ENCODE measurements at places on chromosomes 16 and 17. TPM values are rescaled to one million over a fixed set of nuclear protein-coding genes. Genes with fewer than 3 reads are reported as not detected.

GDPD1 gene
- total RNA-seq = 6.2 TPM

CMTM2 gene
- not detected for total RNA-seq

TBC1D3H gene
- total RNA-seq = not detected

HASPIN gene
- total RNA-seq = 0.15 TPM

CFAP52 gene
- 4.2 TPM for total RNA-seq

AOC3 gene
- total RNA-seq = 85.8 TPM

MTHFSD gene
- total RNA-seq = 18.4 TPM

SULT1A2 gene
- 0.27 TPM for total RNA-seq

CD300LF gene
- not detected for total RNA-seq

PPP1R27 gene
- not detected for total RNA-seq

ZSCAN10 gene
- total RNA-seq = not detected

PCGF2 gene
- 13.0 TPM for total RNA-seq

PDILT gene
- total RNA-seq = not detected

RUNDC3A gene
- total RNA-seq = 1.5 TPM

EFCAB5 gene
- total RNA-seq = 2.8 TPM

TBX21 gene
- 1.1 TPM for total RNA-seq

NPIPB6 gene
- total RNA-seq = not detected

GRCh38 chr16:67661101-67661761 lies 471 bp downstream of the PARD6A start:
- ATAC-seq = no peak

- peak; percentile 66 for ATAC-seq
Measured at GRCh38 chr17:38444151-38444550, 15.9 kb downstream of the ARHGAP23 start.

DNA sequence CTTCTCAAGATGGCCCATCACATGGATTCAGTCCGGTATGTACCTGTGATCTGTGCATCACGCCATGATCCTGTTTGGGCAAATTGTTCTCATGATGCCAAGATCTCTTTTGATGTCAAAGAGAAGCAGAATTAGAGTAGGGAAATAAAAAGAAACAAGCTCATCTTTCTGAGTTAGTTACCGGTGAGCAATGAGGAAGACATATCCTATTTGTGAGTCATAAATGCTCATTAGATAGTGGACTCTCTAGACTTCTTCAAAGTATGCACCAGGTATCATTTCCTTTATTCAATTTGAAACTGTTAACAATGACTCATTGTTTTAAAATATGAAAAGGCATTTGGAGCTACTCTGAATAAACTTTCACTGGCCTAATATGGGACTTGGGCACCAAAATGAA lies 8.0 kb upstream of the KRTAP4-12 start:
- no peak for ATAC-seq

GRCh38 chr16:7361416-7362129 lies 28.9 kb downstream of the RBFOX1 start:
- ATAC-seq = no peak

DNA sequence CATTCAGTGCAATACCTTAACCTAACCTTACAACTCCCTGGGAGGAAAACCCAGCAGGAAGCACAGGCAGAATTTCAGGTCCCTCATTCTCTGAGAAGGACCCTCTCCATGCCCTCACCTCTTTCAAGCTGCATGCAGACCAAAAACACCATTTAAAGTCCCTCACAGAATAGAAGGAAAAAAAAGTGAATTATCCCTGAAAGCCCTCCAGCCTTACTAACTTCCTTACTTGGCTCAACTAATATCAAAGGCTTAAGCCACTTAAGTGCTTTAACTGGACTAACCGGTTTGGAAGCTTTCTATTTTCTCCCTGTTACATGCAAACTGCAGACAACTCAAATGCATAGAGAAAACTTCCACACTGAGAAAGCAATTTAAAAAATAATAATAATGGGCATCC lies 60.5 kb downstream of the ADAMTS18 start:
- ATAC-seq = no peak

- no peak for ATAC-seq
Measured at GRCh38 chr17:73586275-73586832, 57.9 kb downstream of the SDK2 start.

GRCh38 chr16:3112058-3112880 lies at the start of gene ZNF205:
Gene ZNF205 (plus strand): TSS chr16:3112586. CDS start chr16:3113431, 845 bp downstream.
- ATAC-seq = peak; percentile 89

DNA sequence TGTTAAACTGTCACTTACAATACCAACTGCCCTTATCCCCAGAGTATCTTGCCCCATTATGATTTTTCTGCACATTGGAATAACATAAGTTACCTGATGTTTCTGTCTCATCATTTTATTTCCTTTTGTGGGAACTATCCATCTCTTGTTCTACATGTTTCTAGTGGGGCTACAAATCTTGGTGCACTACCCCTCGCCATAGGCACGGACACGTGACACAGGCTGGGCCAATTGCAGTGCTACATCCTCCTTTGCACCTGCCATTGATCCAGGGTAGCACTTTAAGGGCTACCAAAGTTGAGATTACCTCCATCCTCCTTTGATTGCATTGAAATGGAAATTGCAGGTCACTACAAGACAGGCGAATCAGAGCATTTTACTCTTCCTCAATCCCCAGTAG lies 14.2 kb upstream of the SYT17 start:
- ATAC-seq = no peak

DNA sequence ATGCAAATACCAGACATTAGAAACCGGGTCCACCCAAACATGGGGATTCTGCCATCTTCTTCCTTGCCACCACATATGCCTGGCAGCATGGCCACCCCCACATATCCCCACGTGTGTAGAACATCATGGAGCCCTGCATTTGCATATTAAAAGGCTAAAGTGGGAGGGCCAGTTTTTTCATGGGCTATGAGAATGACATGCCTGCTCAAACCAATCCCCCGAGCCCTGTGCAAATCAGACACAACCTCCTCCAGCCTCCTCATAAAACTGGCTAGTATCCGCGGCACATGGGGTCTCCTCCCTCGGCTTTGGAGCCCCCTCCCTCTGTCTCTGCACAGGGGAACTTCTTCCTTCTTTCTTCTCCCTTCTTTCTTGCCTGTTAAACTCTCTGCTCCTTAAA lies 174.9 kb upstream of the WSCD1 start:
- ATAC-seq = no peak

DNA sequence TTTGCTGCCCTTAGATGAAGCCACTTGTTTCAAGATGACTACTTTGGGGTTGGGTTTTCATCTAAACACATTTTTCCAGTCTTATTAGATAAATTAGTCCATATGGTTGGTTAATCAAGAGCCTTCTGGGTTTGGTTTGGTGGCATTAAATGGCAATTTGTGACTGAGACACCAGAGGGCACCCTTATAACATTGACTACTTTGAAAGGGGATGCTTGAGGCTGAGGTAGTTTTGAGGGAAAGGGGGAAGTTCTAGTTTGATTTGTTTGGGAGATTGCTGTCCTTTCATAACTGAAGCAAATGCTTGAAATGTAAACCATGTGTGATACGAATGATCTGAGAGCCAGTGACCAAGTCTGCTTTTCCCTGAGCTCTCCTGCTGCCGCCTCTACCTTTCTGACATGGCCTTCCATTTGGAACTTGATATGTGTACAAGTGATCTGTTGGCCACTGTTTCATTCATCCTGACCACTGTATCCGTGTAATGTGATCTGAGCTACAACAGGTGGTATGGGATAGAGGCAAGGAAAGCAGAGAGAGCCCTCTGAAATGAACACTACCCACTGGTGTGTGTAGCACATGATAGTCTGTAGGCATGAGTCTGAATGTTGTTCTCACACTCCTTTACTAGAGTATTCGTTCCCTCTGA lies 5.8 kb upstream of the RARA start:
- peak; percentile 39 for ATAC-seq

GRCh38 chr16:52547834-52548215 lies 882 bp upstream of the TOX3 start:
- ATAC-seq = no peak

- no peak for ATAC-seq
Measured at GRCh38 chr16:86996081-86996480, 321.1 kb downstream of the C16orf95 start.

DNA sequence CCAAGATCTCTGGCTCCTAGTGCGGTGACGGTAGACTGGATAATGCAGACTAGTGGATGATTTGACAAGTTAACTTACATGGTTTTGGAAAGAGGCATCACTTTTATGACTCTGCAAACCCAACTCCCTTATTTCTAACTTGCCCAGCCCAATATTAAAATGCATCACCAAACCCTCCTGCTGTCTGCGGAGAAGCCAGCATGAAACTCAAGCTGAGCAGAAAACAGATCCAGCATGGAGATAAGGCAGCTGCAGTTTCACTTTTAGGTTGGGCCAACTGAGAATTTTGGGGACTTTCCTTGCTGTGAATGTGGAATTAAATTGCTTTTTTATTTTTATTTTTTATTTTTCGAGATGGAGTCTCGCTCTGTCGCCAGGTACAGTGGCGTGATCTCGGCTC lies 27.8 kb downstream of the CDH1 start:
- no peak for ATAC-seq

DNA sequence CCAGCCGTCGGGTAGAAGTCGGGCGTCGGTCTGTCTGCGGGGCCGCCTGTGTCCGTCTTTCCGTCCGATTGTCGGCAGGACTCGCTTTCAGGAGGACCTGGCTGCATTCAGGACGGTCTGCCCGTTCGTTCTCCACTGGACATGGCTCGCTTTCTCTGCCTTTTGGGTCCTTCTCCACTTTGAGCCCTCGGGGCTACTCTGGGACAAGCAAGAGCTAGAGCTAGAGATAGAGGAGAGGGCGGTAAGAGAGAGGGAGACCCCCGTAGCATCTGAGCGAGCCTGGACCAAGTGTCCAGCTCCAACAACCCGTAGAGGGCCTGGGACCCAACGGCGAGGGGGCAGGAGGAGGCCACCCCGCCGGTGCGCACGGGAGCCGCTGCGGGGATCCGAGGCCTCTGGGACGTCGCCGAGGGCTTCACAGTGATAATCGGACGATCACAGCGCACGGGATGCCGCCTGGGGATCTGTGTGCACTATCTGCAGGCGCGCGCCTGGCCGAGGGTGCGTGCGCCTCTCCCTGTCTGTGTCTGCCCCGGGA lies 4.5 kb downstream of the TBX4 start:
- no peak for ATAC-seq

DNA sequence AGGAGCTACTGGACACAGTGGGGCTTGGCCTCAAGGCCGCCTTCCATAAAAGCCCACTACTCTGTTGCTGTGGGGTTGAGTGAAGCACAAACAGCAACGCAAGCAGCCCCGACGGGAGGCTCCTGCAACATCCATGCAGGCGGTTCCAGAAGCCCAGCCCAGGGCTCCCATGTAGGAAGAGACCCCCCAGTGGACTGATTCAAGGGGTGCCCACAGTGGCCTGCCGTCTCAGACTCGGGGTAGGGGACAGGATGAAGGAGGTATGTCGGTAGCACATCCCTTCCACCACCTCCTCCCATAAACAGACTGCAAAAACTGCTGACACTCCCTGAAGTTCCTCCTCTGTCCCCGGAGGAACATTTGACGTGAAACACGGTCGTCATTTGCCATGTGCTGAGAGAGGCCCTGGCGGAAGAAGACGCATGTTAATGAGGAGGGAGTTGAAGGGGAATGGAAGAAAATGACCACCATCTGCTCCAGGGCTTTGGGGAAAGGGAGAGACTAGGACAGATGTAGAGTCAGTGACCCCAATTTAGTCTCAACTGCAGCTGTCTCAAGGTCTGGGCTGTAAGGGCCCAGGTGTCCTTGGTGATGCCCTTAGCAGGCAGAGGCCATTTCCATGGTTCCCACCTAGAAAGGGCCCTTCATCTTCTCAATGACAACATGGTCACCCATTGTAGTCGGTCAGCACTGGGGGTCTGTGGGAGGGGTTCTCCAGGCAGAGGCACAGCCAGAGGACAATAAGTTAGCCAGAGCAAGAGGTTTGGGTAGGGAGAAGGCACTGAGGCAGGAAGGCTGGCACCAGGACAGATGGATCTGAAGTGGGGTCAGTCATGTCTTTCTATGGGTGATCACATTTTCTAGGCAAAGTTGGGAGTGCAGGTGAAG lies 200.6 kb downstream of the CPPED1 start:
- ATAC-seq = no peak

- no peak for ATAC-seq
Measured at GRCh38 chr17:55903028-55903690, 152.3 kb downstream of the PCTP start.

GRCh38 chr17:76868176-76868668 lies at the start of gene MGAT5B:
Gene MGAT5B (plus strand): TSS chr17:76868404. CDS start chr17:76869030, 626 bp downstream.
- ATAC-seq = peak; percentile 95

- no peak for ATAC-seq
Measured at GRCh38 chr17:17988427-17988945, 15.8 kb downstream of the DRC3 start.

- peak; percentile 95 for ATAC-seq
Measured at GRCh38 chr17:75855310-75856061, at the start of gene WBP2. Gene WBP2 (minus strand): TSS chr17:75855335. CDS start chr17:75855297, 38 bp downstream.

DNA sequence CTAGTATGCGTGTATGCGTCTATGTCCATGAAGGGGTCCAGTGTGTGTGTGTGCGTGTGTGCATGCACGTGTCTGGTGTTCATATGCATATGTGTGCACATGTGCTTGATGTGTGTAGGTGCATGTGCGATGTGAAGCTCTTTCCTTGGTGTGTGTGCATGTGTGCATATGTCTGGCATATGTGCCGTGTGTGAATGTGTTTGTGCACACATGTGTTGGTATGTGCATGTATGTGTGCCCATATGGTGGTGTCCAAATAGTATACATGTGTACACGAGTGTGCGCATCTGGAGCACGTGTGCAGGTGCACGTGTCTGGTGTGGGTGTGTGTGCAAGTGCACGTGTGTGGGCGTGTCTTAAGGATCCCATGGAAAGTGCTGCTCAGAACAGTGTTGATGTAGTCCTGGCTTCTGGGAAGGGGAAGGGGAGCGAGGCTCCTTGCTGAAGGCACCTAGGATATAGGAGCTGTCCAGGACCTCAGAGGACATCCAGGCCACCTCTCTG lies 17.0 kb downstream of the CACNA1G start:
- no peak for ATAC-seq

GRCh38 chr17:73555199-73555960 lies 88.9 kb downstream of the SDK2 start:
- no peak for ATAC-seq

DNA sequence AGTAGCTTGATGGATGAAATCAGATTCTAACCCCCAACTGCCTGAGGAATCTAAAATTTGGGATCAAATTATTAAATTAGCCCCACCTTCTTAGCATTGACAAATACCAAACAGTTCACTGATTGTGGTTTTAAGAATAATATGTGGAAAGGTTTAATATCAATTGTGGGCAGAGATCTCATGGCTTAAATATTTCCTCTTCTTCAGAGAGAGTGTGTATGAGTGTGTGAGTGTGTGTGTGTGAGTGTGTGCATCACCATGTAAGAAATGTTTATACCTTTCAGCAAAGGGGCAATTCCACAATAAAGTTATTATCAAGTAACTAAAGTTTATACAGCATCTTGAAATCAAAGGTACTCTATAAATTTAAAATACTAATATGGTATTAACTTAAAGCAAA lies 3.2 kb downstream of the SMURF2 start:
- no peak for ATAC-seq

GRCh38 chr16:57284209-57284951 lies at the start of gene PLLP:
Gene PLLP (minus strand): TSS chr16:57284672. CDS start chr16:57284540, 132 bp downstream.
- peak; percentile 61 for ATAC-seq

- ATAC-seq = no peak
Measured at GRCh38 chr17:81854974-81855774, 5.2 kb downstream of the P4HB start.

Measured in gastroesophageal sphincter (tissue), 4 donors.